ENCODE measurements at places on chromosomes 2 and 18. TPM values are rescaled to one million over a fixed set of nuclear protein-coding genes. Genes with fewer than 3 reads are reported as not detected.
A peak's percentile ranks its signal among the peaks of the same experiment; 100 is the strongest.

DNA sequence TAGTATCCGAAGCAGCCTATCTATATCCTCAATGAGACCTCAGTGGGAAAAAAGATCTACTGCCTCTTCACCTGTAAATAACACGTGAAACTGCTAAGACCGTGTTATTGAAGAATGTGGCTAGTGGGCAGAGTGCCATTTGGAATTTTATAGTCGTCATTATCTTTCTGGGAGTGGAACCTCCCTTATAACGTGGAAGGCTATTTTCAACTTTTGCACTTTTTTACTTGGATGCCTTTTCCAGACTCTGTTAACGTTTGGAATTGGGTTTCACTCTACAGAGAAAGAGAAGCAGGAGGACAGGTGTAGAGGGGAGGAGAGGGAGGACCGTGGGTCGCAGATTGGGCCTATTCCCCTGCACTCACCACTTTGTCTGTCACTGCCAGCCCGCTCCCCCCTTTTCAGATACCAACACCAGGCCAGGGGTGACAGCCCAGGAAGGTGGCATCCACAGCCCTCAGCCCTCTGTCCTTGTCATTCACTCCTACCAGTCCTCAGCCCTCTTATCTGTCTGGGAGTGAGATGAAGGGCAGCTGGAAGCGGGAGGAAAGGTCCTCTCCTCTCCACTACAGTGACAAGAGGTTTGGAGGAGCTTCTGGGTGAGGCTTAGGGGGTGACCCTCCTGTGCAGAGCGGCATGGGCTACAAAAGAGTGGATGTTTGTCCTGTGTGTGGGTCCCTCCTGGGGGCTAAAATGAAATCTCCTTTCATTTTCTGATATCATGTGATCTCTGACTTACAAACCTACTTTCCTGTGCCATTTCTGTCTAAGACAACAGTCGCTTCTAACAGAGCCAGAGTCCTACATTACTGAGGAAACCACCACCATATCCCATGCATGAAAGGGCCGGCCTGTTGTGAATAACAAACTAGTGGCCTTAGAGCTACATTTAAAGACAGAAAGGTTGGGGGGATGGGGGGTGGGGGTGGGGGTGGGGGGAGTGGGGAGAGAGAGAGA, 23.9 kb upstream of the CEP68 start:
- DNase-seq = no peak

- DNase-seq = no peak
Measured at GRCh38 chr18:9065864-9066263, 36.6 kb upstream of the NDUFV2 start.

DNA sequence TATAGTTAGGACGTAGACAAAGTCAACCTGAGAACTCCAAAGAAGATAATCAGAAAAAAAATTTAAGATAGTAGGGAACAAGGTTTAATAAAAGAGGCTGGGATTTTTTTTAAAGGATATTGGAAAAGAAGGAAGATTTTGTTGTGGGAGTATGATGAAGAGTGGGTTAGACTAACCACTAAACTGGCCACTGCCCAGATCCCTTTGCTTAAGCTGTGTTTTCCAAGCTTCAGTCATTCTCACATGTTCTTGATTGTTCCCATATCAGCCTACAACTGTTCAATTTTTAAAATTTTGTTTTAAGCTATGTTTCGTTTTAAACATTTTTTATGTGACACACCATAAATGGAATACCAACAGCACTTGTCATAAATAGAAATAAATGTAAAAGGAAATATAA, 284.5 kb upstream of the MMADHC start:
- no peak for DNase-seq

DNA sequence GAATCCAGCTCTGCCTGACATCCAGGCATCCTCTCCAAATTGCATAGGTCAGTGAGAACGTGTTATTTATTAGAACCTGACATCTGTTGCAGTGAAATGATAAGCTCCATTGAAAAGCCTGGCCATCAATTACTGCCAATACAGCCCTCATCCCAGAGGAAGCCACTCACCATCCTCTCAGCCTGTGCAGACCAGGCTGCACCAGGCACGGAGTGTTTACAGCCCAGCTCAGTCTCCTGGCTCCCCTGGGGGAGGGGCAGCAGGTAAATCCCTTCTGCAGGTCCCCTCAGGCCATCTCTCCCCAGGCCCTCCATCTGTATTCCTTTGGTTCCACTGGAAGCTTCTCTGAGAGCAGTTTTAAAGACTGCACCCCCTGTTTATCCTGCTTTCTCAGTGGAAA, 82.6 kb upstream of the FOSL2 start:
- DNase-seq = no peak

Gene CNRIP1
- total RNA-seq = not detected

Gene IL1RL2
- total RNA-seq = 1.7 TPM

DNA sequence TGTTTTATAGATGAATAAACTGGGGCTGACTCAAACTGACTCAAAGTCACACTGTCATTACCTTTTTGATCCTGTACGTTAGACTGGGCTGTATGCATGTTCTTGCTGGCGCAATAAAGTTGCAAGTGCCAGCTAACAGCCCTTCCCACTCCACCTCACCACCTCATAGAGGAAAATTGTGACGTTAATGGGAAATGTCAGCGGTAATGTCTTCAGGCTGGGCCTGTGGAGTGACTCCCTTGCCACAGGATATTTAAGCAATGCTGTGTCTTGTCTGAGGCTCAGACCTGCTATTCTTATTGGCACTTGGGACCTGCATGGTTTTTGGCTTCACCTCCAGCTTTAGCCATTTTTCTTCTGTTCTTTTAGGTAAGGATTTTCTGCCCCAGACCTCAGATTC, 25.2 kb upstream of the CASP10 start:
- peak; percentile 51 for DNase-seq

GRCh38 chr2:215881582-215881981, 131.8 kb downstream of the MREG start:
- DNase-seq = no peak

DNA sequence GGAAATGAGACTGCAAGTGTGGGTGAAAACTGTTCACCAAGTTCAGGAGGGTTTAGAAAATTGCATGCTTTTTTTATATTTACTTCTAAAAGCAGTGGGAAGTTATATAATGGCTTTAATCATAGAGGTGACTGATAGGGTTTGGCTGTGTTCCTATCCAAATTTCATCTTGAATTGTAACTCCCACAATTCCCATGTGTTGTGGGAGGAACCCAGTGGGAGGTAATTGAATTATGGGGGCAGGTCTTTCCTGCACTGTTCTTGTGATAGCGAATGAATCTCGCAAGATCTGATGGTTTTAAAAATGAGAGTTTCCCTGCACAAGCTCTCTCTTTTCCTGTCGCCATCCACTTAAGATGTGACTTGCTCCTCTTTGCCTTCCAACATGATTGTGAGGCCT, 35.7 kb upstream of the NTSR2 start:
- no peak for DNase-seq

Gene EDAR
- 0.03 TPM for total RNA-seq

- no peak for DNase-seq
Measured at GRCh38 chr2:11729362-11730212, 16.8 kb upstream of the LPIN1 start.

DNA sequence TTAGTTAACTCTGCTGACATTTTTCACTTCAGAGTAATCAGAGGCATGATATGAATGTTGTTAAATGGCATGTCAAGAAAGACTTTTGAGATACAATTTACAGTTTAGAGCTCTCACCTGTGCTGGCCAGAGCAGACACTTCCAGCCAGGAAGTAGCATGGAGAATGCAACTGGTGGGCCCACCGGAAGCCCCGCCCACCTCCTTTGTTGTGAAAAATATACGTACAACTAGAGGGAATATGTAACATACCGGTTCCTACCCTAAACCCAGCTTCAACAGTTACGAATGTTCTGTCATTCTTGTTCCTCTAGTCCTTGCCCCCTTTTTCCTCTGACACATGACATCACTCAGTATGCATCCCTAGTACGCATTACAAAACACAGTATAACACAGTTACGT, 70.2 kb upstream of the ITM2C start:
- DNase-seq = peak; percentile 75

- no peak for DNase-seq
Measured at GRCh38 chr2:232456296-232457120, 555 bp downstream of the ALPI start.

DNA sequence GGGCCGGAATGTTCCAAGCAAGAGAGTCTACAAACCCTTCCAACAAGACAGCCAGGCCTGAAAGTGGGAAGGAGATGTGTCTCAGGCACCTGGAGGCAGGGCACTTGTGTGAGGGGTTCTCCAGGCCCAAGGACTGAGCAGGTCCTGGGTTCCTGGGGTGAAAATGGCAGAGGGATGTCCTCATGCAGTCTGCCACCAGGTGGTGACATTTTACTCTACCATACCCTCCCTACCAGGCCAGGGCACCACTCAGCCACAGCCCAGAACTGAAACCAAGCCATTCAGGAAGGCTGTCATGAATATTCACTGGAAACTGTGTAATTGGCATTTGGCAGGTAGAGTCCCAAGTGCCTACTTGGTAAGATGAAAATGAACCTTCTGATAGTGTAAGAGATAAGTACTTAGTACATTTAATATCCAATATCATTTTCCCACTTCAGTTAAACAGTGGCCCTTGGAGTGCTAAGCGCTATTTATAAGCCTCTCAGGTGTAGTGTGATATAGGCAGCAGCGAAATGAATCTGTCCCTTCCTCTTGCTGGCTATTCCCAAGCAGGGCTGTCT, 185.1 kb downstream of the MYO5B start:
- peak; percentile 18 for DNase-seq

DNA sequence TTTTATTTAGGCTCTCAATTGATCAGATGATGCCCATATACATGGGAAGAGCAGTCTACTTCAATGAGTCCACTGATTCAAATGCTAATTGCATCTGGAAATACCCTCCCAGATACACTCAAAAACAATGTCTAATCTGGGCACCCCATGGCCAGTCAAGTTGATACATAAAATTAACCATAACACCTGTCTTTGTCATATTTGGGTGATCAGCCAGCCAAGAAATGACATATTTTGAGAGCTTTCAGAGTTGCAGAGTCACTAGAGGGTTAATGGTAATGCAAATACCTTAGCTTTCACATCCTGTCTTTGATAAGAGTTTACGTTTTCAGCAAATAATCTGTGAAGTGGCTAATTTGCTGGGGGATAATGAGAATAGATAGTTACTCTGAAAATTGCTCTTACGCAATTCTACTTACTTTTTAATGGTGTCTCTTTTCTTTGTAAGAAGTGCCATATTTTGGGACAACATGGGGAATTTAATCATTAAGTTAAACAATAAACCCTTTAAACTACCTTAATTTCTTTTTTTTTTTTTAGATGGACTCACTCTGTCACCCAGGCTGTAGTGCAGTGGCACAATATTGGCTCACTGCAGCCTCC, 49.1 kb downstream of the CCDC195 start:
- no peak for DNase-seq

GRCh38 chr18:48022531-48023329, 92.3 kb upstream of the SMAD2 start:
- DNase-seq = peak; percentile 40

GRCh38 chr18:56165601-56166355, 472.6 kb downstream of the TXNL1 start:
- no peak for DNase-seq

- DNase-seq = no peak
Measured at GRCh38 chr2:80105015-80105640, 199.4 kb downstream of the LRRTM1 start.

Gene TM4SF20
- total RNA-seq = not detected

DNA sequence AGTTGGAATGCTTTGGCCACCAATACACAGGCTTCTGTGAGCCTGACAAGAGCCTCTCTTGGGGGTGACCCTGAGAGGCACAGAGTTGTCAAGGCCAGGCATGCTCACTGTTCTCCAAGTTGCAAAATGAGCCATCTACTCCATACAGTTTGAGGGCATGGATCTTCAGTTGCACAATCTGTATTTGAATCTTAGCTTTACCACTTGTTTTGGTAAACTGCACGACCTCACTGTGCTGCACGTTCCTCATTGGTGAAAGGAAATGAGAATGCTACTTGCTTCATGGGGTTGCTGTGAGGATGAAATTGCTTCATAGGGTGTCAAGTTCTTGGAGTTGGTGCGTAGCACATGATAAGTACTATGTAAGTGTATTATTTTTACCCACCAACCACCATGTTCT, 12.0 kb upstream of the HAAO start:
- no peak for DNase-seq

DNA sequence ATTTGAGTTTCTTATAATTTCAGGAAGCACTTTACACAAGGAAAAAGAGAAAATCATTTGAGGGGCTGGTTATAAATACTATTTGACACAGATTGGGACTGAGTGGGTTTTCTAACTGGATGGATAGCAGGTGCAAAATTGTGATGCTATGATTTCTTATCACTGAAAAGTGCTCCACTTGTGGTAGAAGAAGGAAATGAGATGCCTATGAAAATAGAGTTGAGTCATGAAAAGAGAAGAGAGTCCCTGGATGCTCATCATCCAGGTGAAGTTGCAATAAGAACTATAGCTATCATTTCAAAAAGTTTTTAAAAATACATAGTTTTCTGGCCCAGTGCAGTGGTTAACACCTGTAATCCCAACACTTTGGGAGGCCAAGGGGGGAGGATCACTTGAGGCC, 39.4 kb upstream of the NFE2L2 start:
- no peak for DNase-seq

Gene LIPT1
- total RNA-seq = 3.0 TPM

DNA sequence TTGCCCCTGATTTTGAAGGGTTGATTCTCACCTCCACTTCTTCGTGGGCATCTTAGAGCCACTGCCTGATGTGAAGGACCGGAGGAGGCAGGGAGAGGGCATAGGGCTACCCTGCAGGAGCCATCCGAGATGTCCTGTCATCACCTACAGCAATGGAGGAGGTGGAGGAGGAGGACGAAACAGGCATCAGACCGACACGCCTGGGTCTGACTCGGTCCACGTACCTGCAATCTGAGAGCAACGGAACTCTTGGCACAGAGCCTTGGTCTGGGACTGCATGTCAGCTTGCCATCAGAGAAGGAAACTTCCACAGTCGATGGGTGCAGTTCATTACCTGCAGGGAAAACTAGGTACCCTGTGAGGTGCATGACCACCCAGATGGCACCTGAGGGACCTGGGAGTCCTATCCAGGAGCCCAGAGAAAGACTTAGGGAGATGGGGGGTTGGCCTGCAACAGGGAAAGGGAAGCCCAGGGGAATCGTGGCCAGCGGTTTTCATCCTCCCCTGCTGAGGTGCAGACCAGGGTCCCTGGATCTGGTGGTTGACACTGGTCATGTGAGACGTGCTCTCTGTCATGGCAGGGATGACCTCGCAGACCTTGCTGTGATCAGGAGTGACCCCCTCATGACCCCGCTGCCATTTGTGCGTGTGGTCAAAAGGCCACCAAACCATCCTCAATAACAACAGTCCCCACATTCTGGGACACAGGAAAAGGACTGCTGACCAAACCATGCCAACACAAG, 190.8 kb downstream of the SEPTIN10 start:
- no peak for DNase-seq

Data from foreskin keratinocyte (primary cell).